Stimulated activated naive CD8-positive, alpha-beta T cell treated with anti-CD3 and anti-CD28 coated beads, Interleukin-15, amount 100 ng/mL, for 72 hours (primary cell): ENCODE measurements at places on chromosomes 3 and 15.

DNA sequence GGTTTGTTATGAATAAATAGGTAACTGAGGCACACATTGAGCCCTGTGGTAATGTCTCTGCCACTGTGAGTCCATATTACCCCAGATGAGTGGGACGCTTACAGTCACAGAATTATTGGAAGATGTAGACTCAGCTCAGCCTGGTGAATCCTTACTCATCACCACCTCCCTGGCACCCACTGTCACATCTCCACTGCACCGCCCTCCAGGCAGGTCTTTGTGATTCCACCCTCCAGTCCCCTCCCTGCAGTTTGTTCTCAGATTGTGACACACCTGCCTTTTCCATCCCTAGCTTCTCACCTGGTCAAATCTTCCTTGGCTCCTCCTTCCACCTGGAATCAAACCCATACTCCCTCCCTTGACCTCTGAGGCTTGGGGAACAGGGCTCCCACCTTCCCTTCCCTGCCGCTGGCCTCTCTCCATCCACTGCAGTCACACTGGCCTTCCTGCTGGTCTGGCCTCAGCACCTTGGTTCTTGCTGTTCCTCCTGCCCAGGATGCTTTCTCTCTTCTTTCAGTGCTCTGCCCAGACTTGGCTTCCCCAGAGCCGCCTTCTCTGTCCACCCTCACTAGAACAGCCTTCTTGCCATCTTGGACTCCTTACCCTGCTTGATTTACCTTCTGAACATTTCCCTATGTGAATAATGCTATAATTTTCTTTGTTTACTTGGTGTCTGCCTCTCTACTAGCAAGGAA, 9.4 kb downstream of the SLC6A20 start:
- no peak for DNase-seq

DNA sequence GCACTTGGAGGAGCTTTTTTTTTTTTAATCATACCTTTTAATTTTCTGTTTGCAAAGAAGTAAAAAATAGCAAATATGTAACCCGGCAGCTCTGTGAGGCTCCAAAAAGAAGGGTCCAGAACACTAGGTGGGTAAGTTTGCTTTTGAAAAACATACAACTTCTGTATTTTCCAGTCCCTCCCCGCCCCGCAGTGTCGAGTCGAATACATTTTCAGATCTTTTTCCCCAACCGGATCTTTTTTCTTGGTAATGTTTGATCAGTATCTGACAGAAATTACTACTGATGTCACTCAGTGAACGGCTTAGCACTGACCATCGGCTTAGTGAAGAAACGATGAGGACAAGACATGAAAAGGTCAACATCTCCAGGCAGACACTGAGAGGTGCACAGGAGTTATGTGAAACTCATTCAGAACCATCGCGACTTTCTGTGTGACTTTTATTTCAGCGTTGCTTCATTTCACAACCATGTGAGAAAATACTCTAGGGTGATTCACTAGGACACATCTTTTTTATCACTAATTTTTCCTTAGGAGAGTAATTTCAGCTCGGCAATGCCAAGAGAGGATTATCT, 11.0 kb downstream of the ISL2 start:
- DNase-seq = no peak

- no peak for DNase-seq
Measured at GRCh38 chr15:66917904-66918448, 147.4 kb upstream of the SMAD3 start.

DNA sequence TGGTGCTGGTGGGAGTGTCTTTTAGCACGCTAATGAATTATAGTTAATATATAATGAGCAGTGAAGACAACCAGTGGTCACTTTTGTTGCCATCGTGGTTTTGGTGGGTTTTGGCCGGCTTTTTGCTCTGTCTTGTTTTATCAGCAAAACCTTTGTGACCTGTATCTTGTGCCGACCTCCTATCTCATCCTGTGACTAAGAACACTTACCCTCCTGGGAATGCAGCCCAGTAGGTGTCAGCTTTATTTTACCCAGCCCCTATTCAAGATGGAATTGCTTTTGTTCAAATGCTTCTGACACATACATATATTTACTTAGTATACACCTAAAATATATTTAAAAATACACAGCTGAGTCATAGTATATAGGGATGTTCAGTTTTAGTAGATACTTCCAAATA, 770.3 kb downstream of the PDCD6IP start:
- no peak for DNase-seq

DNA sequence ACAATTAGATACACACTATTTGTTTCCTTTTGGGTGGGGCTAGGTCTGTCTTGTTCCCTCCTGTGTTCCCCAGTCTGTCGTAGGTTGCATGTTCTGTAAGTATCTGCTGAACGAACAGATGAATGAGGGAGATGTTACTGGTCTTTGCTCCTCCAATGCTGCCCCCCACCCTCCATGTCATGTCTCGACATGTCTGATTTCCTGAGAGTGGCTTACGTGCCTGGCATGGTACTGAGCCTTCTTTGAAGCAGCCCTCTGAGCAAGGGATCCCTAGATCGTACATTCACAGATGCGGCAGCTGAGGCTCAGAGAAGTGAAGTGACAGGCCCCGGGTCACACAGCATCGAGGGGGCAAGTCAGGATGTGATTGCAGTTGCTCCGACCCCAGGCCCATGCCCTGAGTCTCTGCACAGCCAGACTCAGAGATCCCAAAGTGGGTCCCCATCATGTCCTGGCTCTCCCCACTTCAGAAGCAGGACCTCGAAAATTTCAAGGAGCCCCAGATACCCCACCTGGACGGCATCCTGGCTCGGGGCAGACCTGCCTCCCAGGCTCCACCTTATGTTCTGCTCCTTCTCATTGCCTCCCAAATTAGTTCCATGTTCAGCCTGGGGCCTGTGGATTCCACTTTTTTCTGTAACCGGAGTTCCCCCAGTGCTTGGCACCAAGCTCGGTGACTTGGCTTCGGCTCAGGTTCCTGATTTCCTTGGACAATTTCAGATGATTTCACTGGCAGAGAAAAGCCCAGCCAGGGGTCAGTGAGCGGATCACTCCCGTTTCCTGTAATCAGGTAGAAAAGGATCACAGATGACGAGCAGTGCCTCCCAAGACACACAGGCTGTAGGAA, 24.7 kb downstream of the GOLGA6L2 start:
- DNase-seq = no peak

GRCh38 chr3:149442043-149442442, 32.5 kb upstream of the TM4SF4 start:
- DNase-seq = no peak

GRCh38 chr3:103624271-103624670, 1189.5 kb downstream of the ZPLD1 start:
- no peak for DNase-seq
